ENCODE measurements at places on chromosomes 3 and 15.

- DNase-seq = no peak
Observed at GRCh38 chr3:30813734-30814133, 80.7 kb downstream of the GADL1 start.

DNA sequence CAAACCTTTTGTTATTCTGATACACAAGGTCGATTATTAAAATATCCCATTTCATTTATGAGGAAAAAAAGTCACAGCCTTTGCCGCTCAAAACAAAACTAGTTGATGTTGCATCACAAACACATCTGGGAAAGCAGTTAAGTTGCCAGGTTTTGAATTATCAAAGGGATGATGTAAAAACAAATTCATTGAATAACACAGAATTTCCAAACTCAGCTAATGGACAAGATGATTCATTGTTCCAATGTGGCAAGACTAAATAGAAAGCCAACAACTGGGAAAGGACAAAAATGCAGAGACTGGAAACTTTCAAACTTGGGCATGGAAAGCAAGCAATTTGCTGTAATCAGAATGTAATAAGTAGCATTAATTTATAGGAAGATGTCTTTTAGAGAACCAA lies 610.0 kb upstream of the ZNF385D start:
- DNase-seq = no peak

DNA sequence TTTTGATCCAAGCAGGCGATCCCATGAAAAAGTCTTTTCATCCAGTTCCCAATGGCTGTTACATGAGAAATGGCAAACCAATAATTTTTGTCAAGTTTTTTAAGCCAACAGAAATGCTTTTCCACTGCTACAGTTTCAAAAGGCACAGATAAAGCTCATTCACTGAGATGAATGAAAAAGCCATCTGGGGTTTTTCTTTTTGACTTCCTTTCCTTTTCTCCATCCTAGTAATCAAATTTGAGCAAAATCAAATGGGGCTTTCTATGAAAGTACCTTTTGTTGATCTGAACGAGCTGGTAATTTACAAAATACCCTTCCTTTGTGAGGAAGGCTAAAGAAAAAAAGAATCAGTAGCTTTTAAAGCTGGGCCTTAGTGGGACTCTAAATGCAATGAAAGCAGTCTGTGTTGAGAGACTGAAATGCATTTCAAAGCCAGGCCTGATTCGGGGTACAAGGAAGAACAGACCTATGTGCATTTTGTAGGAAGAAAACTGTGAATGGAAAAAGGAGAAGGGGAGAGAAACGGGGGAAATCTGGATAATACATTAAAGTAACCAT lies 185.2 kb upstream of the DNAJC19 start:
- DNase-seq = no peak

DNA sequence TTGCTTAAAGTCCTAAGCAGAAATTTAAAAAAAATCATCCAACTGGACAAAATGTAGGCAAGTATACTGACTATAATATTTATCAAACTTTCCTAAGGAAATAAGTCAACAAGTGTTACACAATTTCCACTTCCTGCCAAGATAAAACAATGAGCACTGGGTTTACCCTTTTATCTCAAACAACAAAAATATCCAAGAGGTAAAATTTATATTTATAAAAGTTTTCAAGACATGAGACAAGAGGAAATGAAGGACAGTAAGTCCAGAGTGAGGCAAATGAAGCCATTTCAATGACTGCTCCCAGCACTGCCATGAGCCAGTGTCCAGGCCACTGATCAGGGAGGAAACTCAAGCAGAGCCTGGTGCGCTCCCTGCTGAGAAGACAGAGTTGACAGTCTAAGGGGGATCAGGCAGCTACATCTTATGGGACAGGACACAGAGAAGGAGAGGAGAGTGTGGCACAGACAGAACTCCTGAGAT lies 439.4 kb downstream of the RAP2B start:
- no peak for DNase-seq

DNA sequence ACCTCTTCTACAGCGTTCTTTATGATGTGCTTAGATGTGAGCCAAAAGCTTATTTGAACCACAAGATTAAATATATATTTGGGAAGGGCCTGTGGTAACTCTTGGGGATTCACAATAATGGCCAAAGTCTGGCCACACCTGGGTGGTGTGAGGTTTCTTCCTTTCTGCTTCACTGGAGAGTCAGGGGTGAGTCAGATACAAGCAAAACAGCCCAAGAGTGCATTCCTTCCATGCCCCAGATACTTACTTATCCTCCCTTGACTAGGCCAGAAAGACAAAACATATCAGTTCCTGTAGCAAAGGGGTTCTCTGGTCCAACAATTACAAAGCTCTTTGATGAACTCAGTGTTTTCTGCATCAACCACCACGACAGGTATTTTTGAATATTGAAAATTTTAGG lies 941 bp downstream of the ZBED2 start:
- no peak for DNase-seq

- no peak for DNase-seq
Observed at GRCh38 chr3:108554913-108555571, 34.2 kb downstream of the CIP2A start.

- DNase-seq = no peak
Observed at GRCh38 chr3:123752228-123752627, 131.9 kb downstream of the MYLK start.

- no peak for DNase-seq
Observed at GRCh38 chr3:113269661-113270060, 58.3 kb downstream of the BOC start.

GRCh38 chr3:170723241-170723640 lies 137.4 kb upstream of the SLC7A14 start:
- DNase-seq = no peak
